Esophagus squamous epithelium (tissue), 5 donors: ENCODE measurements at places on chromosomes 11 and 22.

- DNase-seq: no peak
Measured at GRCh38 chr11:30128269-30128932, 102.4 kb upstream of the FSHB start.

DNA sequence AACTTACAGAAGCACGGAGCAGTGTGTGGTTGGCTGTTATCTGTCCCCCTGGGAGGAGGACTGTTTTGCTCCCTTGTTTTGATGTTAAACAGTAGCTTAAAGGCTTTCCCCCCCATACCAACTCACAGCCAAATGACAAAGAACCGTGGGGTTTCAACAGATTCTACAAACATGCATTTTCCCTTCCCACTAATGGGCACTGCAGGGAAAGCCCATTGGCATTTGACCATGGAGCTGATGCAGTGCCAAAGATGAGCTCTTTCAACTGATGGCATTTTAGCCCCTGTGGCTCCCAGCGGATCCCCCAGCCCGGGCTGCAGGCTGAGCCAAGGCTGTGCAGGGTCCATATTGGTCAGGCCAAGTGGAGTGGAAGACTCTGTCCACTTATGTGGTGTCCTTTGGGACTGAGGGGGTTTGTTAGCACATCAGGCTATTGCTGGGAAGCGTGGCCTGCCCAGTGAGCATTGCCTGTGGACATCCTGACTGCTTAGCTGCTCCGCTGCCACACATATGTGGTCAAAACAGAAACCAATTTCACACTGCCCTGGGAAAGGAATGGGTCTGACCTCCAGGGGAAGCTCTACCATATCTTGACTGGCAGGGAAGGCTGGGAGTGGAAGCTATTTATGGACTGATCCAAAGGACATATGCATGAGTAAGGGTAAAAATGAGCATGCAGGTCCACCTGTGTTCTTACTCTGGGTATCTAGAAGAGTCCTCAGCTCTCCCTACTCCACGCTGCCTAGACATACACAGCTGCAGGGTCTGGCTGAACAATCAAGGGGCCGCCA is 116.4 kb upstream of the PARVA start:
- DNase-seq: no peak

- no peak for DNase-seq
Measured at GRCh38 chr11:43547430-43547831, 133.1 kb upstream of the HSD17B12 start.

- DNase-seq: no peak
Measured at GRCh38 chr11:47004595-47005033, 68.1 kb downstream of the CSTPP1 start.

- no peak for DNase-seq
Measured at GRCh38 chr11:44780940-44781631, 54.3 kb downstream of the TSPAN18 start.

DNA sequence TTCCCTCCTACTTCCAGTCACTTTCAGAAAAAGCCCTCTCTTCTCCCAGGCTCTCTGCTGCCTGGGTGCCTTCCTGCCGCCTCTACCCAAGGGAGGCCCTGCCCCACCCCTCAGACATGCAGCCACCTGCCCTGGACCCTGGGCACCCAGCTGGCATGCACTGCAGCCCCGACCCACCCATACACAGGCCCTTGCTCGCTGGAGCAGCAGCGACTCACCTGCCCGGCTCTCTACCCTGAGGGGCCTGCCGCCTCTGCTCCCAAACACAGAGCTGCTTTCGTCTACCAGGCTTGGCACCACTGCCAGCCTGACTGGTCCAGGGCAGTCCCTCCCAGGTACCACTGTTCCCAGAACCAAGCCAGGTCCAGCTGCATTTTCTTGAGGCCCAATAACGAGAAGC is 1.2 kb upstream of the TSSK2 start:
- DNase-seq: no peak

GRCh38 chr11:100512475-100512874 is 174.6 kb upstream of the ARHGAP42 start:
- DNase-seq: no peak

- no peak for DNase-seq
Measured at GRCh38 chr22:49963647-49964026, 3.1 kb downstream of the PIM3 start.

DNA sequence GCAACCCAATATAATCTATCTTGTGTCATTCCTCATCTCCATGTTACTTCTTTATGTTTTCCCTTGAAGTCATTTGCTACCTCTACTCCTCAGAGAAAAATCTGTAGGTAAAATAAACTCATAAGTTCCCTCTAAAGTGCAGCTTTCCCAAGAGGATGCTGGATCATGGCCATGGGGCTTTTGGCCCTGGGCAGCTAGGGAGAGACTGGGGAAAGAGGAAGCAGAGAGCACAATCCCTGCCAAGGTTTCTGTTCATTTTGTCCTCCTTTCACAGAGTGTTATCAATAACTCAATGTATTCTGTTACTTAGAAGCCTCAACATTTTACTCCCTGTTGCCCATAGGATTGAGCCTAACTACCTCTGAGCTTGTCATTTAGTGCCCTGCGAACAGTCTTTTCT is 9.0 kb downstream of the RNF121 start:
- no peak for DNase-seq

DNA sequence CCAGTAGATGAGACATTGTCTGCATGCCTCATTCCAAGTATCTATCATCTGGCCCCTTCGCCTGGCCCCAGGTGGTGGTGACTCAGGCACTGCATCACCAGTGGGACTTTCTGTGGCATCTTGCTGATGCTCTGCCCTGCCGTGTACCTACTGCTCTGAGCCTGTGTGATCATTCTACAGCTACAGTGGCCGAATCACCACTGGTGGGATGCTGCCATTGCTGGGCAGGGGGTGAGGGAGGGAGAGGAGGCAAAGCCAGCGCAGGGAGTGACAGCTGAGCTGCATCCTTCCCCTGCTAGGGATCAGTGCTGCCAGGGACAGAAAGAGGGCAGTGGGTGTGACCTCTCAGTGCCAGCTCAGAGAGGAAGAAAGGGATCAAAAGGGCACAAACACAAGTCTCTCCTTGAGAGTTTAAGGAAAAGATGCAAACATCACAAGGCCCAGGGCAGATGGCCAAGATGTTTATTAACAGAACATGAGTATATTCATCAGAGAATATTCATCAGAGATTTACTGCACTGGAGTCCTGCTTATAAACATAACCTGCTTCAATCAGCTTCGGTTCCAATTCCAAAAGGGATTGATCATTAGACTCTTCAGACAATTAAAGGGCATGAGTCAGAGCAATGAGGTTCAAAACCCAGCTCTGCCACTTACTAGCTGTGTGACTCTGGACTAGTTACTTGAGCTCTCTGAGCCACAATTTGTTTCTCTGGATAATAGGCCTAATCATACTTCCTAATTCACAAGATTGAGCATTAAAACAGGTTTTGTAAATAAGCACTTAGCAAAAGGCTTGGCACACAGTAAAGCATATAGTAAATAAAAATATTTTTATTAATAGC is 109.8 kb downstream of the NAT10 start:
- no peak for DNase-seq

DNA sequence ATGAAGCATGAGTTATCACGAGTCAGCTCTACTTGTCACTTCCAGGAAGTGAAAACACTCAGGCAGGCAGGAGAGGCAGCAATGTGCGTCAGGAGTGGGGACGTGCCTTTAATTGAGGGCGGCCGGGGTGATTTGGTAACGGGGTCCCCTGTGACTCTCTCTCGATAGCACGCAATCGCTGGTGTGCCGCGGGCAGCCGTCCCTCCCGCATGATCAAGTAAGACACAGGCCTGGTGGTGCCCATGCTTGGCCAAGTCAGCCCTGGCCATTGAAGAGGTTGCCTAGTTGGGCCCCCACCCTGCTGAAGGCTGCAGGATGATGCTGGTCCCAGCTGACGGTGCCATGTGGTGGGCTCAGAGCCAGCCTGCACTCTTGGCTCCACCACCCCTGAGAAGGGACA is 29.7 kb downstream of the CACNG2 start:
- DNase-seq: no peak

- DNase-seq: no peak
Measured at GRCh38 chr11:95883381-95883780, 40.5 kb downstream of the MTMR2 start.

DNA sequence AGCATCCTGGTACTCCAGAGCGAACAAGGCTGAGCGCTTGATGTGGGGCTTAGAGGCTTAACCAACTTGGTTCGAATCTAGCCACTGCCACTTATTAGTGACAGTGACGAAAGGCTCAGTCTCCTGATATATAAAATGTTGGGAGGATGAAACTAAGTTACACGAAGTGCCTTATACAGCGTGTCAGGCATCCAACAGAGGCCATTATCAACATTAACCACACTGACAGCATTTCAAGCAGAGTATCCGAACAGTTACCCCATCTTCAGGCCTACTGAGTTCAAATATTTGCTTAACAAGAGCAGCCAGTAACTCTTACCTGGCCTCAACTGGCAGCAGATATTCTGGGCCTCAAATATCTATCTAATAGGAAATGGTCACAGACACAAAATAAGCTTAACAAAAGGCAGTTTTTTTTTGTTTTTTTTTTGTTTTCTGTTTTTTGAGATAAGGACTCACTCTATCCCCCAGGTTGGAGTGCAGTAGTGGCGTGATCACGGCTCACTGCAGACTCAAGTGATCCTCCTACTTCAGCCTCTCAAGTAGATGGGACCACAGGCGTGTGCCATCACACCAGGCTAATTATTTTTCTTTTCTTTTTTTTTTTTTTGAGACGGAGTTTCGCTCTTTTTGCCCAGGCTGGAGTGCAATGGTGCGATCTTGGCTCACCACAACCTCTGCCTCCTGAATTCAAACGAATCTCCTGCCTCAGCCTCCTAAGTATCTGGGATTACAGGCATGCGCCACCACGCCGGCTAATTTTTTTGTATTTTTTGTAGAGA is 2.9 kb downstream of the SERPIND1 start:
- DNase-seq: no peak

DNA sequence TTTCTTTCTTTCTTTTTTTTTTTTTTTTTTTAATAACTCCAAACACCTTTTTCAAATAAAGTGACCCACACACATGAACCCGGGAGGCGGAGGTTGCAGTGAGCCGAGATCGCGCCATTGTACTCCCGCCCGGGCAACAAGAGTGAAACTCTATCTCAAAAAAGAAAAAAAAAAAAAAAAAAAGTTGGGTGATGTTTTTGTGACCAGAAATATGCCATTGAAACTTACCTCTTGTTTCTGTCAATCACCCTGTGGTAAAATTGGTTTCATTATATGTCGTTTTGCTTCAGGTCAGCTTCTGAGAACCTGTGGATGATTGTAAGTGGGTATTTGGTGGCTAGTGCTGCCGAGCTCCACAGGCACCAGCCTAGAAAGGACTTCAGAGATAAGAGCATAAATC is 238.8 kb downstream of the TBC1D22A start:
- no peak for DNase-seq

GRCh38 chr22:36728505-36728904 is 25.0 kb upstream of the CACNG2 start:
- no peak for DNase-seq

DNA sequence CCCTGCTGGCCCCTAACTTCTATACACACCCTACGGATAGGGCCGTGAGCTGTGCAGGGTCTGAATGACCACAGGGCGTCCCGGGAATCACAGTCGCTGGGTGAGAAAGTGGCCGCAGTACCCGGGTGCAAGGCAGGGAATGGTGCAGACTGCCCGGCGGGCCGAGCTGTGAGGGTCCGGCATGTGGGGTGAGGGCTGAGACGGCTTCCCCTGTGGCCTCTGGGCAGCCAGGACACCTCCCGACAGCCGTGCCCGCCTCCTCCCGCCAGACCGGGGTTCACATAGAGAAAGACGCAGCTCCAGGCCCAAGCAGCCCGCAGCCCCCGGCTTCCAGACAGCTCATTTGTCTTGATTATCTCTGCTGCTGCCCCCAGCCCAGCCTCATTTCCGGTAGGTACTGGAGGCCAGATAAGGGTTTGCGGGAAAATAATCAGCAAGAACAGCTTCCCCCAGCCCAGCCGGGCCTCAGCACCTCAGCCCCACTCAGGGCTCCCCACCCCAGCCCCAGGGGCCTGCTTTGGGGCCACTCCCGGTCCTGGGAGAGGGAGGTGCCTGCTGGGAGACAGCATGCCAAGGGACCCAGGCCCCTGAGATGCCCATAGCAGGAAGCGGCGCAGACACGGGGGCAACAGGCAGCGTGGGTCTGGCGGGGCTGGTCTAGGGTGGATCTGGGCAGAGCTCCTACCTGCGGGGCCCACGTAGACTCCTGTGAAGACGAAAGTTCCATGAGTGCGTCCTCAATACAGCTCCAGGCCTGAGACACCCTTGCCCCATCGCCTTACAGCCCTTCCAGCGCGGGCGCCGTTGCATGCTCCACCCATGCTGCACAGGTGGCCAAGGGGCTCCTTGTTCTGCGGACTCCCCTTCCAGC is 123.1 kb downstream of the BRD1 start:
- DNase-seq: no peak

- DNase-seq: no peak
Measured at GRCh38 chr11:80466570-80466969, 1025.7 kb upstream of the TENM4 start.

GRCh38 chr11:46306296-46306853 is 28.9 kb downstream of the CREB3L1 start:
- no peak for DNase-seq

DNA sequence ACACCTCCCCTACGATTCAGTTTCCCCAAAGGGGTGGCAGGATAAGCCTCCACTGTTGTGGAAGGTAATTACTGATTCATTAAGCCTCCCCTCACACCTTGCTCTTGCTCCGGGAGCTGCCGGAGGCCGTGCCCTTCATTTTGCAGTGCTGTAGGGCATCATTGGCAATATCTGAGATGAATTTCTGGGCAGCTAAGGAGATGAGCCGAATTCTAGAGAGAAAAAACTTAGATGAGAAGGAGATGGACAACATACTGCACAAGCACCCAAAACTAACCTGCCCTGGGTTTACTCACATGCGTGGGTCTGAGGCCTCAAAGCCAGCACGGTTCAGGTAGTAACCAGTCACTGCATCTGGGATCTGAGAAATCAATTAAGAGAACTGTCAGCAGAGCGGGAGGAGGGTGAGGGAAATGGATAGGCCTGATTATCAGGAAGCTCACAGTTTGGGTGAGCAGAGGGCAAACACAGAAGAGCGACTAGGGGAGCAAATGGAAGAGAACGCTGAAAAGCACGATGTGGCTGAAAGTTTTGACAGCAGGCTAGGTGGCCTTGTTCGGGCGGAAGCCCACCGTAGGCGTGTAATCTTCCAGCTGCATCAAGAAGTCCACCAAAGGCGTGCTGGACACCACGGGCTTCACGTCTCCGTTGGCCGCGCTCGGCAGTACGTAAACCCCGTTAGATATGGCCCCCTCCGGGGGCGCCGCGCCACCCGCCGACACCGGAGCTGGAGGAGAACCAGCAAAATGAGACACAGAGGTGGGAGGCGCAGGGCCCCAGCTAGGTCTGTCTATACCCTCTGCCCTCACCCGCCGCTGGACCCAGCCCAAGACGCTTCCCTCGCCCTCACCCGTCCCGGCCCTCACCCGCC is 689 bp downstream of the TAF10 start:
- DNase-seq: no peak
